ENCODE measurements at places on chromosomes 4 and X.

DNA sequence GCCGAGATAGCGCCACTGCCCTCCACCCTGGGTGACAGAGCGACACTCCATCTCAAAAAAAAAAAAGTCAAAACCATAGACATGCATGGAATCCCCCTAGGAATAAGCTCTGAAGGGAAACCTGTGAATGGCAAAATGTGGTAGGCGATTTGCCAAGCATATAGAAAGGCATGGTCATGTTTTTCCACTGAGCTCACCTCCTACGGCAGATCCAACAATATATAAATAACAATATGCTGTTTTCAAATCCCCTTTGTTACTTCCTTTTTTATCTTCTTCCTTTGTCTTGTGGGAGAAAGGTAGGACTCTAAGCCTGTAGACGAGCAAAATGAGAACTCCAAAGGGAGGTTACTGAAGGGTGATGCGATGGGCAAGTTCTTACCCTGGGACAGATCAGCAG is 219.0 kb downstream of the PALLD start:
- no peak for DNase-seq

DNA sequence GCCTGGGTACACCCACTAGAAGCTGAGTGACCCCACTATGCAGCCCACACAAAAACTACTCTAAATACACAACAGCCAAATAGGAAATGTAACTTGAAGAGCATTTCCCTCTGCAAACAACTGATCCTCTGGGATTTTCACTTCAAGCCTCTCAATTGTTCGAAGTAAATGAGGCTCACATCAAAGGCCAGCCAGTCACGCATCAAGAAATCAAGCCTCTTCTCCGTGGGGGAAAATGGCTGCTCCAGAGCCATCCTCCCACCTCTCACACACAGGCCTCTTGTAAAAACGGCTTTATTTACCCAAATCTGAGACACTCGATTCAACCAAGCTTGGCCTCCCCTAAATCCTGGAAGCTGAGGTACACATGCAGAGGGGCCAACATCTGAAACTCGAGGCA is 14.3 kb downstream of the PCDH19 start:
- no peak for DNase-seq

DNA sequence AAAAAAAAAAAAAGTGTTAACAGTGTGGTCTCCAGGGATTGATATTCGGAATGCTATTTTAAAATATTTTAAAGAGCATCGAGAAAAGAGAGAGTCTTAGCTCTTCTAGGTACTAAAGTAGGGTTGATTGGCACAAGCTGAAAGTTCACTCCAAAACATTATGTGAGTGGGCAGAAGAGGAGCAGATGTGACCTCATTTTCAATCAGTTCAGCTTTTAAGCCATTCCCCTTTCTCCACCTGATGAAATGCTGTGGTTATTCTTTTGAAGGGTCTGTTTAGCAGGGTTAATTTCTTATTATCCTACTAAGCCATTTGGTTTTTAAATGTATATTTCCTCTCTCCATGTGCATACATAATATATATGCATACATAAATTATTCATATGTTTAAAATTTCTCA is 69.2 kb downstream of the GALNT7 start:
- no peak for DNase-seq

DNA sequence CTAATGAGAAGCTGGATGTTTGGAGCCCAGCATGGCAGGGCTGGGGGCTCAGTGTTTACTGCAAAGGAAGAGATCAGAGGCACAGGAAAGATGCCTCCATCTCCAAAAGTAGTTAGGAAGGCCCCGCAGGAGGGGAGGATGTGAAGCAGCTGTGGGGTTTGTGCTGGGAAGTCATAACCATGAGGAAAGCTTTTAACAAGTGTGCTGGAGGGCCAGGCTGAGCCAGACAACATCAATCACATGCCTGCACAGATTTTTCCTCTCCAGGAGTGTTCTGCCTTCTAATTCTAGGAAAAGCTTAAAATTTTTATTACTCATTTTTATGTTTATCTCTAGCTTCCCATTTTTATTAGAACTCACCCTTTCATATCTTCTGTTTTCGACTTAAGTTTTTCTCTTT is 65.4 kb downstream of the GPR82 start:
- no peak for DNase-seq

DNA sequence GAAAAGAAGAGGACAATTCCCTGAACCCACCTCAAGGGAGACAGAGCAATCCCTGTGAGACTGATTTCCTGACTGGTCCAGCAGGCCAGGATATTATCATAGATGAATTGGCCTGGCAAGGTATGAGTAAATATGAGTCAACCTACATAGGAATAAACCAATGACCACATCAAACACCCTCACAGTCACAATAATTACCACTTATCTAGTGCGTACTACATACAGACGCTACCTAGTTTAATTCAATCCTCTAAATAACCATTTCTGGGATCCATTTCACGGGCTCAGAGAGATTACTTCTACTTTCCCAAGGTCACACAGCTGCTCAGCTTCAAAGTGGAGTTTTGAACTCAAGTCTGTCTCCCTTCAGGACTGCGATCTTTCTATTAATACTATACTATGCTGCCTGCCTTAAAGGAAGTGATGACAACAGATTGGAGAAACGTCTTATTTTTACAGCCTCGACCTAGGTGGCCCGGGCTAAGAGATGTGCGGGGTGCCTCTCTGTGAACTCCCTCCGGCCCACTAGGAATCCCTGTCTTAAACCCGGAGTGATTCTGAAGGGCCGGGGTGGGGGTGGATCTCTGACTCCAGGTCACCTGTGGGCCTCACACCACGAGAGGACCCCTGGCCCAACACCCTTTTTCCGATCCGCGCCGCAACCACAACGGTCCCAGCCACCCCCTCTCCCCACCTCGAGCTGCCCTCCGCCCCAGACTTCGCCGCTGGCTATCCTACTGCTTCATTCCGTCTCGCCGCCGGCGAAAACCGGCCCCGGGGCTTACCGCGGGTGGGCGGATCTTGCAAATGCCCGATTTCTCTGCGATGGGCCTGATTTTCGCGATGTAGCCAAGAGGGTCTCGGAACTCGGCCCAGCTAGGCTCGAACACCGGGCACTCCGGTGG is 800 bp downstream of the KDM5C start:
- DNase-seq: peak; percentile 6

DNA sequence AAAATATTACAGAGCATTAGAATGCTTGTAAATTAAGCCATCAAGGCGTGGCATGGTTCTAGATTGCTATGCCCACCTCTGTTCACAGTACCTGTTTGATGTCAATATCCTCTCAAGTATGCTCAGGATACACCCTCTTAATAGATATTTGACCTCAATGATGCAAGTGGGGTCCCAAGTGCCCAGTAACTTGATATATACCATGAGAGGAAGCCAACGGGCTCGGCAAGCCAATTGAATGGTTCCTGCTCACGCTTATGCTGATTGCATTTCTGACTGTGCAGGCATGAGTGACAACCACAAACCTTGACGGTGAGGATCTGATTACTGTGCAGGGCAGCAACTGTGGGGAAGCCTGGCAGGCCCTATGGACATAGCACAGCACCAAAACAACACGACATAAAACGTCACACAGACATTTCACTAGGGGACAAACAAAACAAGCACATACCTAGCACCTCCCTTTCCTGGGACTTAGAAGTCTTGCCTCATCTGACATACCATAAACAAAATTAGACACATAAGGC is 179.1 kb upstream of the ETNPPL start:
- DNase-seq: no peak

DNA sequence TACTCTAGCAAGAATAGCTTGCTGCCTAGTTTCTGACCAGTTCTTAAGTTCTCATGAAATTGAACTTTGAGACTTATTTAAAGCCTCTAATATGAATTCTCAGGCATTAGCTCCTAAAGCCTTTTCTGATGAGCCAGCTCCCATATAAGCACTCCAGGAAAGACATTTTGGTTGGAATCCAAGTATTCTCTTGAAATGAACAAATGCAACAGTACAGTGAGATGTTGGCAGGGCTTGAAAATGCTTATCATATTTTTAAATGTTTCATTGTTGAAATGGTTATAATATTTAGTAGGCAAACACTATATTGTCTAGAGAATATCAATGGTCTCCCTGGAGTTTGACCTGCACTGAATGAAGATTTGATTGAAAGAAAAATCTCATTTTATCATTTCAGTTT is 240.3 kb downstream of the ANK2 start:
- DNase-seq: no peak

DNA sequence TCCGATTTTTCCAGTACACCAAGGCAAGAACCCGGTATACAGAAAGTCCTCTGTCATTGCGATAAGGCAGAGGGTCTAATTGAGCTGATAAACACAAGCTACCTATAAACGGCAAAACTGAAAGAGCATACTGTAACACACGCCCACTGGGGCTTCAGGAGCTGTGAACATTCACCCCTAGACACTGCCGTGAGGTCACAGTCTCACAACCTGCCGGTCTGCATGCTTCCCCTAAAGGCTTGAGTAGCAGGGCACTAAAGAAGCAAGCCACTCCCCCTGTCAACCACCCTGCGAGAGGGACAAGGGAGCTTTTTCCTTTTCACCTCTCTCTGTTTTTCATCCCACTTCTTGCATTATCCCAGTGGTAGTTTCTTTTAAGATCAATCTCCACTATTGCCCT is 22.4 kb upstream of the F9 start:
- DNase-seq: no peak

GRCh38 chr4:189414021-189414420 is 526.7 kb upstream of the FRG1 start:
- no peak for DNase-seq

All from stimulated activated naive CD8-positive, alpha-beta T cell treated with anti-CD3 and anti-CD28 coated beads, Interleukin-15, Interleukin-2, amounts not matched to agents 100 U/mL and 50 U/mL, for 24 hours (primary cell).